ENCODE measurements at places on chromosomes 13 and 19. TPM values are rescaled to one million over a fixed set of nuclear protein-coding genes. Genes with fewer than 3 reads are reported as not detected.

GRCh38 chr13:42039946-42040729, 8.3 kb upstream of the DGKH start:
- DNase-seq, result peak; percentile 78

DNA sequence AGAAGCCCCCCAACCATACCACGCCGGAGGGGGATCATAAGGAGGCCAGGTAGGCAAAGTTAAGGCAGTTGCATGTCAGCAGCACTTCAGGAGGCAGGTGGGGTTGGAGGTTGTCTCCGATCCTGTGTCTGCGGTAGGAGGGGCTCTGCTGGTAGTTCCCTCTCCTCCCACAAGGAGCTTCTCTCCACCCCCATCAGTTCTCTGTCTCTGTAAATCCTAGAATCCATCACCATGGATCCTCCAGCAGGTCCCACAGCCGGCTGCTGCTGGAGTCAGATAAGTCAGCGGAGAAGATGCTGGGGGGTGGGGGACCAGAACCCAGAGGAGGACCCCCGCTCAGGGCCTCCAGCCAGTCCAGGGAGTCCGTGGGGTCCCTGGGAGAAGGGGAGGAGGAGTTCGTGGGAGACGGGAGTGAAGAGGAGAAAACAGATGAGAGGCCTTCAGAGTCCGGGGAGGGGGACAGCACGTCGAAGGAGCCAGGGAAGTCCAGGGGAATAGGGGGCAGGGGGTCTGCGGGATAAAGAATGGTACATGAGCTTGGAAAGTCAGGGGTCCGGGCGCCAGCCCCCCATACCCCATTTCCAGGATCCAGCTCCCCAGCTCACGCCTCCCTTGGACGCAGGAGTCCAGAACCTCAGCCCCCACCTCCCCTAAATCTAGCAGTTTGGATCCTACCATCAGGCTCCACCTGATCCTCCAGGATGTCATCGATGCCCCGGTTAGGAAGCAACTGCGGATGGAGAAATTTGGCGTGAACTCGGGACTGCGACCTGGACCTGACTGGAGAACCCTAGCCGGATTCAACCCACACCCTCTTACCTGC, 6.3 kb downstream of the MAMSTR start:
- no peak for DNase-seq

DNA sequence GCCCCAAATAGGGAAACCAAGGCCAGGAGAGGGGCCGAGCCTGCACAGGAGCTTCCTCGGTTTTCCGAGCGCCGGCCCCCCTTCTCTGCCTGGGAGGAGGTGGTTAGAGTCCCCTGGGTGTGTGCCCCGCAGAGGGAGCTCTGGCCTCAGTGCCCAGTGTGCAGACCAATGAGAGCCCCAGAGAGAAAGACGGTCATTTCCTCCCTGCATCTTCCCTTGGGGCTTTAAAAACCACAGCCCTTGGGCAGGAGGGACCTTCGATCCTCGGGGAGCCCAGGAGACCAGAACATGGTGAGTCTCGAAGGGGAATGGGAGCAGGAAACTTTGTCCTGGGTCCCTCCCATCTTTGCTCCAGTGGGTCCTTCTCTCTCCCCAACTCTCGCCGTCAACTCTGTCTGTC, at the start of gene C5AR1:
Gene C5AR1, plus strand, starts transcription at position 254 of the 400 bp plus-strand sequence. Its CDS starts 35 bp downstream, at position 289.
- DNase-seq, result no peak

DNA sequence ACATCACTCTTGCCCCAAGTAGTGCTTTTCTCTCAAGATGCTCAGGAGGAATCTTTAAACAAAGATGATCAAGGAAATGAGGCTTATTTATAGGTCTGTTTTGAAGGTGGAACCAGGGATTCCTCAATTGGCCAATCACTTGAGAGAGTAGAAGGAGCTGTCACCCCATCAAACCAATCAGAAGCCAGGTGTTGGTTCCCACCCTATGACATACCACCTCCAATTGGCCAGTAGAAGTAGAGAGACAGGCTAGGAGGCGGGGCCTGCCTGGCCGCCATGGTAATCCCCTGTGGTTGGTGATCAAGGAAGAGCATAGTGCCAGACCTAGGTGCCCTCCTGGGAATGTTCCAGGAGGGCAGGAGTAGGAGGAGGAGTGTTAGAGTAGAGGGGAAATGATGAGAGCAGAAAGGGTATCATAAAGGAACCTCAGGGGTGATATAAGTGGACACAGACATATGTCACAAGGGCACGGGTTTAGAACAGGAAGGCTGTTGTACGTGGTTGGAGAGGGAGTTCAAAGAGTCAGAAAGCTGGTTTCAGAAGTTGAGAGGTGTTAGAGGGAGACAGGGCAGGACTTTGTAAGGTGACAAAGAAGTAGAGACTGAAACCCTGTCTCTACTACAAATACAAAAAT, 10.5 kb downstream of the PMIS2 start:
- no peak for DNase-seq

- no peak for DNase-seq
Measured at GRCh38 chr19:7904074-7905020, 670 bp downstream of the MAP2K7 start.

DNA sequence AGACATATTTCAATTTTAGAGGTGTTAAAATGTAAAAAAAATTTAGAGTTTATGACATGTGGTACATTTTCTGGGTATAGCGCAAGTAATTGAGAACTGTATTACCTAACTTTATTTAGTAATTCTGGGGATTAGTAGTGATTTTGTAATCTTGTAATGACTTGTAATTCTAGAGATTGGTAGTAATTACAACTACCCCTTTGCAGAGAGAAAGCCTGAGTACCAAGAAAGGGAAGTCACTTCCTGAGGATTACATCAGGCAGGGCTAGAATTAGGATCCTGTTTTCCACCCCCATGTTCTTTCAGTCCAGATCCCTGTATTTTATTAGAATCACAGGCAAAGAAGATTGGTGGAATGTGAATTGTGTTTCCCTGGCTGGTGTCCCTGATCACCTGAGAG, 274.9 kb downstream of the KCNRG start:
- DNase-seq, result no peak

DNA sequence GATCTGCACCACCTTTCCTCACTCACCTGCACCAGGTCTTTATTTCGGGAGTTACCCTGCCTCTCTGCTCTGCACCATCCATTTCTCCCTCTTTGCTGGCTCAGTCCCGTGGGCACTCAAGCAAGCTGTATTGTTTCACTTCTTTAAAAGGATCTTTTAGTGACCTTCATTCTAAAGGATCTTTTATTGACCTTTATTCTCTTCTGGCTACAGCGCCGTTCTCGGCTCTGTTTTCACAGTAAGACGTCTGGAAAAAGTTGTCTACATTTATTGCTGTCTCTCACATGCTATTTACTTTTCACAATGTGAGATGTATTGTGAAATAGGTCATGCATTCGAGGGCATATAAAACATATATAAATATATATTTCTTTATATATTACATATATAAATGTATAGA, 35.6 kb upstream of the ARGLU1 start:
- DNase-seq, result no peak

DNA sequence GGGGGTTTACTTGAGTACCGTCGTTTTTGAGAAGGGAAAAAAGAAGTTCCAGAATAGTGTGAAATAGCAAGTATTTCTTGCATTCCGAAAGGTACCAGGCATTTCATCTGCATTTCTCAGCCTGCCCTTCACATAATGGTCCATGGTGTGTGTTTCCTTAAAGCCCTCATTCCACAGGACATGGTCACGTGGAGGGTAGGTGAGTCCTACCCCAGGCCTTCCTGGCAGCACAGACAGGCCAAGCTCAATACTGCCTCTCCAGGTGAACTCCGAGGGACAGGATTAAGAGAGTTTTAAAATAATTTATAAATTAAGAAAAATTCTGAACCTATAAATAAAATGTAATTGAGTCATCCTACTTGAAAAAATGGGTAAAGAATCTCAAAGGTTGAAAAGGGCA, 64.7 kb downstream of the TNFRSF19 start:
- no peak for DNase-seq

DNA sequence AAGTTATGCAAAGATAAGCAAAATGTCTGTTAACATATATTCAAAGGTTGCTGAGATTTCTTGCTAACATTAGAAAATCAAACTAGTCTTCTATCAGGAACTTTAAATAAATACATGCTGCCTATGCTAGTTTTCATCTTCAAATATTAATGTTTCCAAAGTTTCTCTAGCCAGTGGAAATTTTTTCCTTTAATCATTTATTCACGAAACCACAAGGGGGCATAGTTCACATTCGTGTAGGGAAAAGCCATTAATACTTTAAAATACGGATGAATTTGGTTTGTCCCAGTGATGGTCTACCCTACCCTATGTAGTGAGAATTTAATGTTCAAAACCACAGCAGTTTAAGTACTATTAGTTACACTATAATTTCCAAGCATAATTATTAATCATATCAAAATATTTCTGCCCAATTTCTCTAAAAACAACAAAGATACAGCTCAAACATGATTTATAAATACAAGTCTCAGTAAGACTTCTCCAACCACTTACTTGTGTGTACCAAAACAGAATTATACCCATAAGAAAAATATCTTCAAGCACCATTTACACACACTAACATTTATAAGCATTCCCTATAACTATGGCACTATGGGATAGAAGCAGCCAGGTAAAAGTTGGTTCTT, 16.2 kb downstream of the NUFIP1 start:
- no peak for DNase-seq

GRCh38 chr13:39876258-39876657, 220.8 kb downstream of the COG6 start:
- no peak for DNase-seq

DNA sequence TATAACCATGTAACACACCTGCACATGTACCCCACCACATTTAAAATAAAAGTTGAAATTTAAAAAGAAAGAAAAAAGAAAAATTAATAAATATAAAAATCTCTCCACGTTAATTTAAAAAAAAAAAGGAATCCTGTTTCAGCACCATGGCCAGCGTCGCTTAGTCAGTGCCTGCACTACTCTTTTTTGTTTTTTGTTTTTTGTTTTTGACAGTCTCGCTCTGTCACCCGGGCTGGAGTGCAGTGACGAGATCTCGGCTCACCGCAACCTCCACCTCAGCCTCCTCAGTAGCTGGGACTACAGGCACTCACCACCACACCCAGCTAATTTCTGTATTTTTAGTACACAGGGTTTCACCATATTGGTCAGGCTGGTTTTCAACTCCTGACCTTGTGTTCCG, 835.9 kb downstream of the UQCRFS1 start:
- no peak for DNase-seq

DNA sequence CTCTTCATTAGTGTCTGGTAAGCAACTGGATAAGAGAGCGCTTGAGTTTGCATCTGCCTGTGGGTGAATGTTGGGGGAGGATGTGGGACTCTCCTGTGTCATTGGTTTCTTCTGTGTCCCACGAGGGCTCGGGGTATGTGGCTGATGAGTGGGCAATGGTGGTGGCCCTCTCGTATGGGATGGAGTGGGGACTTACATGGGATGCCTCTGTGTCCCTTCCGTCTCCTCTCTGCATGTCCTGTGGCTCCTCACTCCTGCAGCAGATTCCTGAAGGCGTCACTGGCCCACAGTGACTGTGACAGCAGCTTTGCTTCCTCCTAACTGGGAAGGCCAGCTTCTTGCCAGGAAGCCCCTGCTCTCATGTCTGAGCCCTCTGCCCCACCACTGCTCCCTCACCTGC, 2.6 kb upstream of the LRP3 start:
- no peak for DNase-seq

GRCh38 chr19:7618348-7618747, 11.0 kb downstream of the XAB2 start:
- no peak for DNase-seq

GRCh38 chr19:4183967-4184717, 1.7 kb downstream of the ANKRD24 start:
- no peak for DNase-seq

DNA sequence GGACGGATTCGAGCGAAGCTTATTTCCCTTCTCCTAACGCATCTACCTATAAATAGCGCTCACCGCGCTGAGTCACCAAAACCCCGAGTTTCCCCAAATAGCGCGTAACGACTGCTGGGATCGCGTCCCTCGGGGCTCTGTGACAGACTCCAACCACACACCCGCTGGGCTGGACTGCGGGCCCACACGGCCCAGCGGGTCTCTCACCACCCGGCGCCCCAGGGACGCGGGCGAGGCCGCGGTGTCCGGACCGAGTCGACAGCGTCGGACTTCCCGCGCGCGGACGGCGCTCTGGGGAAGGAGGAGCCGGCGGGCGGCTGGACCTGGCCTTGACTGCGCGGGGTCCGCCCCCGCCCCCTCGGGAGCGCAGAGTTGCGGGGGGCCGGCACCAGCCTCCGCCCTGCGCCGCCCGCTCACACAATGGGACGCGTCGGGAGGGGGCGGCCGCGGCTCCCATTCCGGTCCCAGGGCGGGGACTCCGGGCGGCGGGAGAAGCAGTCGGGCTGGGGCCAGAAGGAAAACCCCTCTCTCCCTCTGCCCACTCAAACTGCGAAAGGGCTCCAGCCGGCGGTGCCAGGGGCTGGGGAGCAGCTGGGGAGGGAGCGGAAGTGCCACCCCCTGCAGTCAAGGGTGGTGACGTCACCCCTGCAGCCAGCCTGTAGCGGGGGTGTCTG, 108.8 kb downstream of the KCNRG start:
- DNase-seq, result peak; percentile 77

DNA sequence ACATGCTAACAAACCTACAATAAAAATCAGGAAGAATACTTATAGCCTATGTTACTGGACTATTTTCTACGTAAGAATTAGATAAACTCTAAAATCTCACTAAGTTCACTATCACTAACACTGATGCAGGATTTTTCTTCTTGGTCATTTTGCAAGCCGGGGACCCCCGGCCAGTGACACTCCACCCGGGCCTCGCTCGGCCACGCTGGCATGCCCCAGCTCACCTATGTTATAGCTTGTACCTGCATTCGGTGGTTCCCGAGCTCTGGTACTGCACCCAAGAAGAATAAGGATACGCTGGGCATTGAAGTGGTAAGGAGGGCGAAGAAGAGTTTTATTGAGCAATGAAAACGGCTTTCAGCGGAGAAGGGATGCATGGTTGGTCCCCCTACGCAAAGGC, 245.3 kb upstream of the NBEA start:
- no peak for DNase-seq

DNA sequence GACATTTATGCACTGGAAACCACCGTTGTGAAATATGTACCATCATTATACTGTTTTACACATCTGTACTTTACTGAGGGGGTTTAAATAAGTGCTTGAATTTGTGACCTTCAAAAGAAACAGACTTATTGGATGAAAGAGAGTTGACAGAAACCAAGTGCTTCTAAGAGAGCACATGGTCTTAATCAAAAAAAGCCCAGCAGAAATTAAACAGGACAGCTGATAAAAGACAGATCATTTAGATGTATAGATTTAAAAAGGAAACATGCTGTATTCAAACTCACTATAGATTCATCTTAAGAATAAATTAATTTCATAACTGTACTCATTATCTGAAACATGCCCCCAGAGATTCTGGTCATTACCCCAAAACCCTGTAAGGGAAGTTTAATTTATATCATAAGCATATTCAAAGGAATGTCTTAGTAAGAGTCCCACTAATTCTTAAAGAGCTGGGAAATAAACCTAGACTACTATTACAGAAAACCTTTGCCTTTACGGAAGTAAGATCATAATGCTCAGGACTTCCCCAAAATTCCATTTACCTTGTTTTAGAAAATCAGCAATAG, 421.8 kb downstream of the DCT start:
- no peak for DNase-seq

- no peak for DNase-seq
Measured at GRCh38 chr19:18234194-18234593, 8.0 kb upstream of the PDE4C start.

GRCh38 chr19:55642153-55643002, 1.1 kb upstream of the ZNF581 start:
- no peak for DNase-seq

ZNF738 gene
- total RNA-seq, result 4.3 TPM

GPATCH1 gene
- total RNA-seq, result 7.6 TPM

KCNN1 gene
- 0.12 TPM for total RNA-seq

FGF14 gene
- 1.9 TPM for total RNA-seq

TBCB gene
- total RNA-seq, result 121 TPM

IL12RB1 gene
- 1.9 TPM for total RNA-seq

FFAR3 gene
- 1.4 TPM for total RNA-seq

GRIK5 gene
- 1.2 TPM for total RNA-seq

CCL25 gene
- not detected for total RNA-seq

DMKN gene
- 2.8 TPM for total RNA-seq
